Foreskin keratinocyte (primary cell): ENCODE measurements at places on chromosomes 2 and 18.
A peak's percentile ranks its signal among the peaks of the same experiment; 100 is the strongest.

DNA sequence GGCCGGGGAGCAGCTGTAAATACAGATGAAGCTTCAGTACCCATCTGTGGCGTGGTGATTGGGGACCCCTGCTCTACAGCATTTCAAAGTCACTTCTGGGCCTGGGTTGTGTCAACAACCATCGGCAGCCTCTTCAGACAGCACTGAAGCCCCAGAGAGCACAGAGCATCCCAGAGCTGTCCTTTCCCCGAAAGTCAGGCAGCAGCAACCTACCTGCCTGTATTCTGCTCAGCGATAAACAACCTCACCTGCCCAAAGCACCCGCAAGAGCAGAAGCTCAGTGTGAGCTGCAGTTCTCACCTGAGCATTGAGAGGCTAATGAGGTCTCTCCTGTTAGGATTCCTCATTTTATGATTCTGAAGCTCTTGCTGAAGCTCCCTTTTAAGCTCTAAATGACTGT lies 19.3 kb downstream of the TRABD2A start:
- DNase-seq, result no peak

GRCh38 chr18:7146067-7146466 lies 28.5 kb upstream of the LAMA1 start:
- DNase-seq, result peak; percentile 99

- DNase-seq, result no peak
These were observed 285.3 kb downstream of the RAD51AP2 start for GRCh38 chr2:17232776-17233556.

- no peak for DNase-seq
These were observed 211.8 kb downstream of the NRXN1 start for GRCh38 chr2:50820176-50820575.

DNA sequence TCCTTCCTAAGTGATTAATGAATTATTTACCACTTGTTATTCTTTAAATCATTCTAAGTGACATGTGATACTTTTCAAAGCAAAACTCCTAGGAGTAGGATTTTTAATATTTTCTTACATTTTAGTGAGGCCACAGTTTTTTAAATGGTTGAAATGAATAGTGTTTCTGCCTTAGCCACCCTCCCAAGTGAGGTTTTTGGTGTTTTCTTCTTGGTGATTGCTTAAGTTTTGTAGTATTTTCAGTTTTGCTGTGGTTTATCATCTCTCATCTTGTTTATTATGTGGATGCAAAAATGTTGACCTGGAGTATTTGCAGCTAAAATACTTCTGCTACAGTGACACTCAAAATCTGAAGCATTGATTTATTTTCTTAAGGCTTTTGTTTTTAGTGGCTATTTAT lies 9.8 kb downstream of the AFTPH start:
- no peak for DNase-seq

- DNase-seq, result peak; percentile 29
These were observed 123.8 kb downstream of the AKAIN1 start for GRCh38 chr18:5073026-5073944.

DNA sequence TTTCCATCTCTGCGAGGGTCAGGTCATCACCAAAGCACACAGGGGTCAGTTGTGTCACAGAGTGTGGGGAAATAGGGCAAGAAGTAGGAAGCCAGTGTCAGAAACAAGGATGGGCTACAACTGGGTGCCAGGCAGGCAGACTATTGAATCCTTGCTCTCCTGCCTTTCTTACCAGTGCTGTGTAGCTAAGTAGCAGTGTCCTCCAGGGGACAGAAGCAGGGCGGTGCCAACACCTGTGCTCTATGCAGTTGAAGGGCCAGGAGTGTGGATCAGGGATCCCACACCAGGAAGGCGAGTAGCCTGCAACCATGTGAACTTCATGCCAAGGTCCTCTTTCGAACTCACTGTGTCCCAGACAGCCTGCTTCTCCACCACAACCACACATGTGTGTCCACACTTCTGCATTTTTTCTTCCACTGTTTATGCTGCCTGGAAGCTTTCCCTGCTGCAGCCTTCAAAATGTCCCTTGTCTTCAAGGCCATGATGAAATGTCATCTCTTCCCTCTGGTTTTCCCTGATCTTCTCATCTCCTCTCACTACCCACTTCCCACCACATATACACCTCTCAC lies 25.4 kb upstream of the REG3G start:
- DNase-seq, result no peak

- DNase-seq, result no peak
These were observed 36.4 kb upstream of the GCG start for GRCh38 chr2:162188451-162188850.

- no peak for DNase-seq
These were observed 47.7 kb upstream of the SCG2 start for GRCh38 chr2:223649554-223650533.
